T-helper 1 cell (primary cell): ENCODE measurements at places on chromosomes 1 and 21.

GRCh38 chr1:237961754-237962153 is 71.0 kb upstream of the ZP4 start:
- DNase-seq: no peak

DNA sequence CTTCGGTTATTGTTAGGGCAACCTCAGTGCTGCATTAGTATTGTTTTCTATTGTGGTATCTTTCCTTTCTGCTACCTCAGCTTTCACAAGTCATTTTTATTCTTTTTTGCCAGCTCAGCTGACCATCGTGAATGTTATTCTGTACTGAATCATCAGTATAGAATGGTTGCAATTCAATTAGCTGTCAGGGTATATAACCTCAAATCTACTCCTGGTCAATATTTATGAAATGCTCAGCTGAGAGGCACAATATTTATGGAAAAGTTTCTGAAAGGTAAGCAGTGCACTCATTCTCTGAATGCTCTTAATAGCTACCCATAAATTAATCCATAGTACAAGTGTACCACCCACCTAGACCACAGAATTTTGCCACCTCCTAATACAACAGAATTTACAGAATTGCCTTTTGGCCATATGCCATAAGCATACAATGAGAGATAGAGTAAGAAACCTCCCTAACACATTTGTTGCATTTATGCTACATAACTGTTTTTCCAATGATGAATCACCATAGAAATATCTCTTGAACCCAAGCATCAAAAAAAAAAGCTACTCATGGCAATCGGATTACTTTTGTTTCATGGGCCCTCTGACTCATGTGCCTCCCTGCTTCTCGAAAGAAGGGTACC is 732.6 kb upstream of the CHRM3 start:
- DNase-seq: no peak

DNA sequence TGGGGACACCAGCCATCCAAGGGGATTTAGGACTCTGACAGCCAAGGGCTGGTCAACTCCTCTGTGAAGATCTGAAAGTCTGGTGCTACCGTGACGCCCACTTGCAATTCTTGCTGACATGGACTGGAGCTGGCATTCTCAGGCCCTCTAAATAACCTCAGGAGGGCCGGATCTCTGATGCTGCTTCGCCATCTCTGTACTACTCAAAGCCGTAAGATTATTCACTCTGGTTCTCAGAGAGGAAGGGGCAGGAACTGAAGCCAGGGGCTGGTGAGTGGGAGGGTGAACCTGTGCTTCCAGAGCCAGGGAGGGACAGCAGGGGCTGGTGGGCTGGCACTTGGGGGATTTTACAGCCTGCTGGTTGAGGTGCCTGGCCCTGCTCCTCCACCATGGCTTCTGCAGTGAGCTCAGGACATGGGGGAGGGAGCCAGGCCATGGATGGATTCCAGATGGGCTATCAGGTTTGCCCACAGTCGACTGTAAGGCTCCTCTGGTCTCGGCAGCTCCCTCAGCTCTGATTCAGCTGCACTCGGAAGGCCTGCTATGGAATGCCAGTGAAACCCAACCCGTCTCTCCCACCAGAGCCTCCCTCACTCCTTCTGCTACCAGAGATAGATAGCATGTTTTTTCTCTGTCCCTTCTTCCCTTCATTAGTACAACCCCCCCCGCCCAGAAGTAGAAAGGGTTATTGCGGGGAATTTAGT is 84.5 kb downstream of the PLXNA2 start:
- DNase-seq: no peak

- DNase-seq: no peak
These were observed 55.2 kb downstream of the SDC3 start for GRCh38 chr1:30853350-30853749.

- DNase-seq: no peak
These were observed 43.5 kb downstream of the RIMS3 start for GRCh38 chr1:40621821-40622450.
